ENCODE measurements at places on chromosomes 13 and 19. TPM values are rescaled to one million over a fixed set of nuclear protein-coding genes. Genes with fewer than 3 reads are reported as not detected.

DNA sequence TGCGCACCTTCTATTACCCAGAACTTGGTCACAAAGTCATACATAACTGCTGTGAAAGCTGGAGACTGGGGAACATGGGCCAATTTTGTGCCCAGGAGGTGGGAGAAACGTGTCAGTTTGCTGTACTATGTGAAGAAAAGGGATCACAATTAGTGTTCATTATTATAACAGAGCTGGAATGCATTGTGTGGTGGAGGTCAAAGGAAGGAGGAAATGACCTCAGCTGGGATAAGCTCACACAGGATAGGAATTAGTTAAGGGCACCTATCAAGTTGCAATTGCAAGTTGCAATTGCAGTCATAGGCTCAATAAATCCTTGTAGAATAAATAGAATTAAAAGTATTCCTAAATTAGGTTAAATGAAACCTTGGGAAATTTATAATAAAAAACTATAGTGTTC lies 103.9 kb upstream of the OBI1 start:
- no peak for DNase-seq

DNA sequence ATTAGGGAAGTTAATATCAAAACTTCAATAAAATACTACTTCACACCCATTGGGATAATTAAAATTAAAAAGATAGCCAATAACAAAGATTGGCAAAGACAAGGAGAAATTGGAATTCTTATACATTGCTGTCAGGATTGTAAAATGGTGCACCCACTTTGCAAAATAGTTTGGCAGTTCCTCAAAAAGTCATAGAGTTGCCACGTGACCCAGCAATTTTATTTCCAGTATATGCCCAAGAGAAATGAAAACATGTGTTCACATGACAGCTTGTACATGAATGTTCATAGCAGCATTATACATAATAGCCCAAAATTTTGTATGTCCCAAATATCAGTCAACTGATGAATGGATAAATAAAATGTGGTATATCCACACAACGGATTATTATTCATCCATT lies 3.3 kb downstream of the MBD3L1 start:
- no peak for DNase-seq

- DNase-seq, result no peak
Observed at GRCh38 chr19:32047788-32048187, 297.6 kb upstream of the ZNF507 start.

DNA sequence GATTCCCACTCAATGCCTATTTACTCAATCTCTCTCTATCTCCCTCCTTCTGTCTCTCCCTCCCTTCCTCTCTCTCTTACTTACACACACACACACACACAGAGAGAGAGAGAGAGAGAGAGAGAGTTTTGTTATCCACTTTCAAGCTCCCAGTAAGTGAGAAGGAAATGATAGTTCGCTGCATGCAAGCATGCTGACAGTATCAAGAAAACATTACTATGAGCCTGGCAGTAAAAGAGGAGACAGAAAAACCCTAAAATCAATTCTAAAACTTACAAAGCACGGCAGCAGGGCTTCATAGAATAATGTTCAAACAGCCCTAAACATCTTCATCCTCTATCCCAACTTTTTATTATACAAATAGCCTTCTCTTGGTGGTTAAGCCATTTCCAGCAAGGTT lies 171.9 kb downstream of the FOXO1 start:
- no peak for DNase-seq

- no peak for DNase-seq
Observed at GRCh38 chr19:7230826-7231225, 63.4 kb downstream of the INSR start.

GRCh38 chr13:101767131-101767530 lies 314.7 kb downstream of the ITGBL1 start:
- DNase-seq, result no peak

DNA sequence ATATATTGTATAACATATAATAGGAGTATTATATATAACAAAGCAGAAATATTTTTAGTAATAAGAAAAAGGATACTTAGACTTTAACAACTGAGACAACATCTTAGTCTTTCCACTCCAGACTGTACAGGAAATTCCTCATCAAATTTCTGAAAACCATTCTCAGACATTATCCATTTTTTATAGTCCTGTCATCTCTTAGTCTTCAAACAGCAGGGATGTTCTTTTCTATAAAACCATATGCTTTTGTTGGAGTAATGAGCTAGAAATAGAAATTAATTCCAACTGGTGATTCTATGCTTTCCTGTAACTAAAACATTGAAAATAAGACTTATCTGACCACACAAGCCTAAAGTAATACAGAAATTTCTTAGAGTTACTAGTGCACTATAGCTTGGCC lies 82.2 kb upstream of the CSNK1A1L start:
- DNase-seq, result no peak

DNA sequence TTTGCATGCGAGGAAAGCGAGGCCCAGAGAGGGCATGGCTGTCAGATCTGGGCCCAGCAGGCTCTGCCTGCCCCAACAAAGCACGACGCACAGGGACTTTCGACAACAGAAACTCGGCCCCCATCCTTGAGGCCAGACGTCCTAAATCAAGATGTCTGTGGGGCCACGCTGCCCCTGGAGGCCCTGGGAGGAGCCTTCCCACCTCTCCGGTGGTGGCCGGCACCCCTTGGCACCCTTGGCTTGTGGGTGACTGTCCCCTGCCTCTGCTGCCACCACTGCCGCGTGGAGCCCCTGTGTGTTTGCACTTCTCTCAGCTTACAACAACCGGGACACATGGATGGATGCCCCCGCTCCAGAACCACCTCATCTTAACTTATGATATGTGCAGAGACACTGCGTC lies 4.4 kb downstream of the WDR18 start:
- DNase-seq, result no peak

The VSTM1 gene
- not detected for total RNA-seq

The FPR2 gene
- not detected for total RNA-seq

The LRCH1 gene
- total RNA-seq, result 8.4 TPM

The METTL21C gene
- not detected for total RNA-seq

The GADD45GIP1 gene
- 18.6 TPM for total RNA-seq

The ELSPBP1 gene
- total RNA-seq, result not detected
